ENCODE measurements at places on chromosomes 12 and 14.
A peak's percentile ranks its signal among the peaks of the same experiment; 100 is the strongest.

DNA sequence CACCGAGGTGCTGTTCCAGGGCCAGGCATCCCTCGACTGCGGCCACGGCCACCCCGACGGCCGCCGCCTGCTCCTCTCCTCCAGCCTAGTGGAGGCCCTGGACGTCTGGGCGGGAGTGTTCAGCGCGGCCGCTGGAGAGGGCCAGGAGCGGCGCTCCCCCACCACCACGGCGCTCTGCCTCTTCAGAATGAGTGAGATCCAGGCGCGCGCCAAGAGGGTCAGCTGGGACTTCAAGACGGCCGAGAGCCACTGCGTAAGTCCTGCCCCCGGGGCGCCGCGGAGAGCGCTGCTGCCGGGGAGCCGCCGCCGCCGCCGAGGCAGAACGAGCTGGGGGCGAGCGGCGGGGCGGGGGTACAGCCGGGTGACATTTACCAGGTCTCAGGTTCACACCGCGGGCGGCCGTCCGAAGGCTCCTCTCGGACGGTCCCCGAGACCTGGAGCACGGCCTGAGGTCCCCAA lies 1.4 kb downstream of the PLXNC1 start:
- DNase-seq: no peak

DNA sequence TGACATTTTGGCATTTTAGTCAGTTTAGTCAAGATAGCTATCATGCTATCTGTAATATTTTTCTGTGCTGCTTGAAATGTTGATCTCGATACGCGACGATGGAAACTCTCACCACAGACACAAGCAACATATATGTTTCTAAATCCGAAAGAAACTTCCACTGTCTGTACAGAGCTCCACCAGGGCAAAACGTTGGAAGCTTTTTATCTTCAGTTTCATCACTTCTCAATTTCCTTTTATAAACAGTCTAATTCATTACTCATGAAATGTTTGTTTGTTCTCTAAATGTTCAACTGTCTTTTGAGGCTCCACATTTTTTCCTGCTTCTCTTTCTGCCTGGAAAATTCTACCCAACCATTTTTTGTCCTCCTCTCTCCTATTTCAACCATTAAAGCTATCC lies 737.6 kb downstream of the SLC16A7 start:
- no peak for DNase-seq

DNA sequence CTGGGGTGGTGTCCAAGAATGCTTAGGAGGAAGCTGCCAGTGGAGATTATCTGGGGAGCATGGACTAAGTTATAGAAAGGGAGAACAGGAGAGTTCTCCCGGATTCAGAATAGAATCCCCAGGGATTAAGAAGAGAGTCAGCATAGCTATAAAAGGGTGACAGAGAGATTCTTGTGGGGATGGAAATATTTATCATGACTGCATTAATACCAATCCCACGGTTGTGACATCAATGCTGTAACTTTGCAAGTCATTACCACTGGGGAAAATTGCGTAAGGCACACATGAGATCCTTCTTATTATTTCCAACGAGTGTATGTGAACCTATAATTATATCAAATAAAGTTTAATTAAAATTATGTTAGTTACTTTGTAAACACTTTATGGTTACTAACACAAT lies 447.9 kb upstream of the TMEM132C start:
- DNase-seq: no peak

GRCh38 chr12:83052890-83053541 lies 366.3 kb downstream of the TMTC2 start:
- DNase-seq: no peak

DNA sequence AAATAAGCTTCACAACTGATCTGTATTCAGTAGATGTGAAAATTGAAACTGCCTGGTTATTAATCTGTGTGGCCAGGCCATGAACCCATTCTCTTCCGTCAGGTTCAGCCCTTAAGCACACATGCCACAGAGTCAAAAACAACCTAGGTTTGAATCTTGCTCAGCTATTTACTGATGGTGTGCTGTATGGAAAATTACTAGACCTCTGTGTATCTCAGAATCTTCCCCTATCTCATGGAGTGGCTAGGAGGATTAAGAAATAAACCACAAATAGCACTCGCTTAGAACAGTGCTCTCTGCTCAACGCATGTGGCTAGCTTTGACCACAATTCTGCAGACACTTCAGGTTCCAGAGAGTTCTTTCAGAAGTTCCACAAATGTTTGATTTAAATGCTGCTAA lies 240.7 kb upstream of the PLEKHG7 start:
- DNase-seq: peak; percentile 71

GRCh38 chr12:117018685-117019084 lies 80.5 kb downstream of the TESC start:
- no peak for DNase-seq

GRCh38 chr12:57242329-57242690 lies 8.7 kb downstream of the STAC3 start:
- DNase-seq: no peak

GRCh38 chr12:112305951-112306350 lies 76.3 kb downstream of the HECTD4 start:
- no peak for DNase-seq

- DNase-seq: peak; percentile 66
These were observed 219.3 kb downstream of the RMST start for GRCh38 chr12:97681612-97682504.

DNA sequence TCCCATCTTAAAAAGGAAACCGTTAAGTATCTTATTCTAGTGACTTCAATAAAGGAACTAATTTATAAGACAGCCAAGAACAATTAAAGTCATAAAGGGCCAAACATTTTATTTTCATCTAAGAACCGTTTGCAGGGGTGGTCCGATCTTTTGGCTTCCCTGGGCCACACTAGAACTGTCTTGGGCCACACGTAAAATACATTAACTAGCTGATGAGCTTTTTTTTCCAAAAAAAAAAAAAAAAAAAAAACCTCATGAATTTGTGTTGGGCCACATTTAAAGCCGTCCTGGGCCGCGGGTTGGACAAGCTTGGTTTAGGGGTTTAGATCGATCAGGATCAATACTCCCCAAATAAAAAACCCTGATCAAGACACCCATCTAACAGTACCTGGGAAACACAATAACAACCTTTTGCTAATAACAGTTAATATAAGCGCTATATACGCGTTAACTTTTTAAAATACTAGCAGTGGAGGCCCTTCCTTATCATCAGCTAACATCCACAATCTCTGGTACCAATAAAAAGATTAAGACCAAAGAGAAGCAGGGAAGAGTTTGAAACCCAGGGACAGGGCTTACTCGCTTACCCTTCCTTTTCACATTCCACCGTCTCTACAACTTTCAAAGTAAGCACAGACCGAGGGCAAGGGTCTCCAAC lies 1.1 kb downstream of the NAP1L1 start:
- no peak for DNase-seq

DNA sequence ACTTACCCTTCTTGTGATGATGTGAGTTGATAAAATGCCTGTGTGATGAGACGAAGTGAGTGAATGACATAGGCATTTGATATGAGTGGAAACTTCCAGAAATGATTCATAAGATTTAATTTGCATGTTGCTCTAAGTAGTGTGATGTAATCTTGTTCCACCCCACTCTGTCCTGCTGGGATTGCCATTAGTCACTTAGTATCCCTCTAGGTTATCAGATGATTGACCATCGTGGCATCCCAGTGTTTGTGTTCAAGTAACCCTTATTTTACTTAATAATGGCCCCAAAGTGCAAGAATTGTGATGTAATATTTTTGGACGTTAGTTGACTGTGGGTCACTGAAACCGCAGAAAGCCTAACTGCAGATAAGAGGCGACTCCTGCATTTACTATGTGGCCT lies 214.4 kb upstream of the DIO2 start:
- DNase-seq: no peak

- DNase-seq: no peak
These were observed 23.0 kb downstream of the OR10P1 start for GRCh38 chr12:55659486-55660385.

DNA sequence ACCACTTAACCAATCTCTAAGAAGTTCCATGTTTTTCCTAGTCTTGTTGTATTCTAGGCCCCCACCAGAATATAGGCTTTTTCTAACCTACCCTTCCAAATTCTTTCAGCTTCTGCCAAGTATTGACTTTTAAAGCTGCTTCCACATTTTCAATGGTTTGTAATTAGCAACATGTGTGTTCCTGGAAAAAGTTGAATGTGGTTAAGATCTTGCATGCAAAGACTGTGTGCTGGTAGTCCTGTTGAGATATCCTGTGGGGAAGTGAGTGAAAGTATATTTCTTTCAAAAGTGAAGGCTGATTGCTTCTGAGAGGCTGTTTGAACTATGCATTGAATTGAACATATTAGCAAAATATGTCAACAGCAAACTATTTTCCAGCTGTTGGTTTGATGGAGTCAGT lies 646 bp upstream of the OR6C4 start:
- DNase-seq: no peak

DNA sequence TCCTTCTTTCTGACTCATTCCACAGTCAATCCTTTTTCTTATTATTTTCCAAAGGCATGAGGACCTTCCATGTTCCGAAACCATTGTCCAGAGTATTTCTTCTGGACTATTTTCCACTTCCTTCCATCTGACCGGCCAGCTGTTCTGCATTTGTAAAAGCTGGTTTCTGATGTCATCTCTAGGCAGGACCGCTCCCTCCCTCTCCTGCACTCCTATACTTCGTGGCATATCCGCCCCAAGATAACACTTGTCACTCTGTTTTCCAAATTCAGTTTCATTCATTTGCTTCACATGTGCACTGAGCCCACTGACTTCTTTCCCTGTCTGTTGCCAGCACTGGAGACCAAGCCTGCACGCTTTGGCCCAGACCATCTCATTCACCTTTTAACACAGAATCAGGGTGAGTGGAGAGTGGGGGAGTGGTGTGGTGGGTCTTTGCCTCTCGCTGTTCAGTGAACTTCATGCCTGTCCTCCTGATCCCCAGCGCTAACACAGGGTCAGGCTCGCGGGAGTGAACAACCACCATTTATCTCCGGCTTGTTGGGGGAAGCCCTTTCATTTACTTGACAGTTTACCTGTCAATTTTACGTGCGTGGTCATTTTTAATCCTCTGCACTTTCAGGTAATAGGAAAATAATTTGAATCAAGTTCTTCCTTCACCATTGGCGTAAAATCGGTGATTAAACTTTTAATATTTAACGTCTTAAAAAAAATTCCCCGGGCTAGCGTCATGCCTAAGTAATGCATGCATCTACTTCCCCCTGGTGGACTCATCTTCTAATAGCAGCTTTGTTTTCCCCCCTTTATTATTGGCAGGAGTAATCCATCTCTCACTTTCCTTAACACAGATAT lies 52.5 kb downstream of the C12orf75 start:
- DNase-seq: no peak

GRCh38 chr14:75615200-75615599 lies 36.8 kb downstream of the FLVCR2 start:
- DNase-seq: peak; percentile 8

DNA sequence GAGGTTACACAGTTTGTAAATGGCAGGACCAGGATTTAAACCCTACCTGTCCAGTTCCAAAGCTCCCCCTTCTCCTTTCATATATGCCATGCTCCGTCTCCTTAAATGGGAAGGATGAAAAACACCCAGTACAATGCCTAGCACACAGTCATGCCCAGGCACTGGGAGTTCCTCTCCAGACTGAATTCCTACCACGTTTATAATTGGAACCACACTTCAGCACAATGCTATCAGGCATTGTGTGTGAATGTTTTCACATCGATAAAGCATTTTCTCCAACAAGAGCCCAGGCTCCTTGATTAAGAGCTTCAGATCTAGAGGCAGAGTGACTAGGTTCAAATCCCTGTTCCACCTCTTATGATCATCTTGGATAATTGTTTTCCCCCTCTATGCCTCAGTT lies 2.7 kb upstream of the NUAK1 start:
- no peak for DNase-seq

DNA sequence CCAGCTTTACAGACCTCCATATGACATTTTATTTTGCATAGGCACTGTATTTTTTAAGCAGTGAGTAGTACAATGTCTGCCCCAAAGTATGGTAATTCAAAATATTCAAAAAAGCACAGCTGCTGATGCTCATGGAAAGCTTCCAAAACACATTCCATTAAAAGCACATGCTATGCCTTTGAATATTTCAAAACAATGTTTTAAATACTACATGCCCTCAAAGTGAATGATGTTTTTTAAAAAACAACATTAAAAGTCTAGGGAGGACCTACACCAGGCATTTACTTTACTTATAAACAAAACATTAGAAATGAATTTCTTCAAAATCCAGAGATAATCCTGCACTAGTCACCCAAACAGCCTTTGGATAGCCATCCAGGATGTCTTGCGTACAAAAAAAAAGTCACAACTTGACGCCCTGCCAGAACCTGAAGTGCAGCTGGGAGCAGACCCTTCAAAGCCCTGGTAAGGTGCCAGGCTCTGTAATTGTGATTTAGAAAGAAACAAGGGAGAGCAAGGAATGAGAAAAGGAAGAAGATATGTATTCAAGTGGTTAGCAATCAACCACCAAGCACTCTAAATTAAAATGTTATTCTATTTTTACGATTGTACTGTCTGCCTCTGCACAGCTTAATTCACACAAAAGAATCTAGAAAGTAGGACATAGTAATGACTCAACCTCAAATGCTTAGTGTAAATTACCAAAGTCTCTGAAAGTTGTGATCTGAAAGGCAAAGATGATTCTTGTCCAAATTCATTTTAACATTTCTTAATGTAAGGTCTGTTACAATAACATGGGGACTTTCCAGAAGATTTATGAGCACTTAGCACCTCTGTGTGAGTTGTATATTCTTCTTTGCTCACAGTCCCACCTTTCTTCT lies 31.9 kb downstream of the CEP83 start:
- DNase-seq: peak; percentile 30

DNA sequence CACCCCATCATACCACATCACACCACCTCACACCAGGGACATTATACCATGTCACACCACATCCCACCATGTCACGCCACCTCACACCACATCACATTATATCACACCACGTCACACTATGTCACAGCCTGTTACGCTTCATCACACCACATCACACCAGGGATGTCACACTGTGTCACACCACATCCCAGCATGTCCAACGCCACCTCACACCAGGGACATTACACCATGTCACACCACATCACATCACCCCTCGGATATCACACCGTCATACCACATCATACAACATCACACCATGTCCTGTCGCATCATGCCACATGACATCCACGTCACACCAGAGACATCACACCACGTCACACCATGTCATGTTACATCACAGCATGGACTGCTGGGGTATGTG lies 235.5 kb downstream of the TMEM121 start:
- no peak for DNase-seq

DNA sequence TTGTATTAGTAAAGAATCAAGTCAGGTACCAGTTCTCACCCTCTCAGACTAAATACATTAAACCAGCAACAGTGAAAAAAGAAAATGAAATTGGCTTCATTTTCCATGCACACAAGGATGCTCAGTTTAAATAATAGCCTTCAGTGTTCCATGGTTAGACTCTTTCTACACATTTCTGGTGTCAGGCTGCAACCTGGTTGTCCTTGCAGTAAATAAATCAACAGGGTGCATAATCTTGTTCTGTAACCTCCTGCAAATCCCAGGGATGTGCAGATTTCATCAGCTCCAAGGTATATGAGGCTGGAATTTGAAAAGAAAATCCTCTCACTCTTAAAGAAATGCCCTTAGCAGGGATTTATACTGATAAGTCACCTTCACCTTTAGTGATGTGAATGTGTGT lies 46.7 kb upstream of the BTG1 start:
- no peak for DNase-seq

GRCh38 chr14:64856529-64857445 lies 22.9 kb downstream of the SPTB start:
- no peak for DNase-seq

GRCh38 chr12:104599272-104600035 lies 142.7 kb downstream of the CHST11 start:
- DNase-seq: no peak

- no peak for DNase-seq
These were observed 104.3 kb upstream of the PPFIA2 start for GRCh38 chr12:81863406-81863805.

- DNase-seq: no peak
These were observed 32.4 kb downstream of the PLEKHG7 start for GRCh38 chr12:92735131-92735721.
